ENCODE measurements at places on chromosomes 12 and 14.

DNA sequence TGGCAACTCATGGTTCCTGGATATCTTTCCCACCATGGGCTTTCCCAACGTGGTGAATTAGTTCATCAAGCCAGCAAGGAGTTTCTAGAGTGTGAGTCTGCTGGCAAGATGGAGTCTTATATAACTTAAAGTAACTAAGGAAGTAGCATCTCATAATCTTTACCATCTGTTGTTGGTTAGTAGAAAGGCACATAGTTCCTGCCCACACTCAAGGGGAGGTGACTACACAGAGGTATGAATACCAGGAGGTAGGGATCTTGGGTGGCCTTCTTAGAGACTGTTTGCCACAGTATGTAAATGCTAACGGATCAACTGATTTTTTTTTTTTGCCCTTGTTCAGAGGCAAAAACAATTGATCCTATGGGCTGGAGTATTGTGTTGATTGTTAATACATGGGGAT, 446.9 kb downstream of the ATP23 start:
- DNase-seq: no peak

DNA sequence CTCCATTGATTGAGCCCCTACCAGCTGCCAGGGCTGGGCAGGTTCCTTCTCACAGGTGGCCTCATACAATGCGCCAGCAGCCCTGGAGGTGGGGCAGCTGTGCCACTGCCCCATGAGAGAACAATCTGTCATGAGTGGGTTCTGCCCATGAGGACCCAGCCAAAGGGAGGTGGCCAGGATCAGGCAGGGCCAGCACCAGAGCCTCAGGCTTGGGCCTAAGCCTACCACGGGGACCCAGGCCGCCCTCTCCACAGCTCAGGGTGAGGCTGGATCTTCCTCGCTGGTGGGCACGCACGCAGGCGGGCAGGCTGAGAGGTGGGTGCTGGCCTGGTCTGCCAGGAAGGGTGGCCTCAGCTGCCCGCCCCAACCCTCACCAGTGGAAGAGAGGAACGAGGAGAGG, 110.7 kb downstream of the KIF26A start:
- no peak for DNase-seq

DNA sequence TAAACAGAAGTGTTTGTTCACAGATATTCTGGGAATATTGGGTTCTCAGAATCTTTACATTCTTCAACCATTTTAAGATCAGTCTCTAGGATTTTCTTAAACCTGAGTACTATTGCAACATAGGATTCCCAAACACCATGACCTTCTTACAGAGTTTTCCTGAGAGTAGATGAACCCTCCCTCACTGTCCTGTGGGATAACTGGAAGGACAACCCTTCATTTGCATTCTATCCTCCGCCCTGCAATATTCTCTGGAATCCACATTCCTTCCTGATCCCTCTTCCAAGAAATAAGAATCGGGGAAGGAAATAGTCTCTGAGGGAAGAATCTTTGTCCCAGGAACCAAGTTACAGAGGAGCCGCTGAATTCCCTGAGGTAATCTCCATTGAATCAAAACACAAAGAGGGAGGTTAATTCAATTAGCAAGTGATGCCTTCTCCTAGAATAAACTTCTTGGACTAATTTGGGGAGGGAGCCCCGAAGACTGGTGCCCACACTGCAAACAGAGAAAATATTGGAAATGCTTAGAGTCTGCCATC, 99.8 kb upstream of the MBIP start:
- DNase-seq: no peak

GRCh38 chr12:53213348-53213747, 6.3 kb upstream of the ITGB7 start:
- peak; percentile 80 for DNase-seq

- DNase-seq: no peak
Observed at GRCh38 chr12:3379079-3379478, 111.9 kb upstream of the PRMT8 start.

DNA sequence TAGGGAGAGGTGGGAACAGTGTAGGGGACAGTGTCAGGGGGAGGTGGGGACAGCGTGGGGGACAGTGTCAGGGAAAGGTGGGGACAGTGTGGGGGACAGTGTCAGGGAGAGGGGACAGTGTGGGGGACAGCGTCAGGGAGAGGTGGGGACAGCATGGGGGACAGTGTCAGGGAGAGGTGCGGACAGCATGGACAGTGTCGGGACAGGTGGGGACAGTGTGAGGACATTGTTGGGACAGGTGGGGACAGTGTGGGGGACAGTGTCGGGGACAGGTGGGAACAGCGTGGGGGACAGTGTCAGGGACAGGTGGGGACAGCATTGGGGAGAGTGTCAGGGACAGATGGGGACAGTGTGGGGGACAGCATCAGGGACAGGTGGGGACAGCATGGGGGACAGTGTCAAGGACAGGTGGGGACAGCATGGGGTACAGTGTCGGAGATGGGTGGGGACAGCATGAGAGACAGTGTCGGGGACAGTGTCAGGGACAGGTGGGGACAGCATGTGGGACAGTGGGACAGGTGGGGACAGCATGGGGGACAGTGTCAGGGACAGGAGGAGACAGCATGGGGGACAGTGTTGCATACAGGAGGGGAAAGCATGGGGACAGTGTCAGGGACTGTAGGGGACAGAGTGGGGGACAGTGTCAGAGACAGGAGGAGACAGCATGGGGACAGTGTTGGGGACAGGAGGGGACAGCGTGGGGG, 139.0 kb downstream of the TMEM121 start:
- DNase-seq: no peak

GRCh38 chr12:331287-331686, 57.8 kb downstream of the KDM5A start:
- DNase-seq: no peak

GRCh38 chr12:49767333-49767732, 26.0 kb downstream of the TMBIM6 start:
- DNase-seq: no peak

GRCh38 chr12:109737126-109737525, 23.5 kb downstream of the FAM222A start:
- DNase-seq: no peak

DNA sequence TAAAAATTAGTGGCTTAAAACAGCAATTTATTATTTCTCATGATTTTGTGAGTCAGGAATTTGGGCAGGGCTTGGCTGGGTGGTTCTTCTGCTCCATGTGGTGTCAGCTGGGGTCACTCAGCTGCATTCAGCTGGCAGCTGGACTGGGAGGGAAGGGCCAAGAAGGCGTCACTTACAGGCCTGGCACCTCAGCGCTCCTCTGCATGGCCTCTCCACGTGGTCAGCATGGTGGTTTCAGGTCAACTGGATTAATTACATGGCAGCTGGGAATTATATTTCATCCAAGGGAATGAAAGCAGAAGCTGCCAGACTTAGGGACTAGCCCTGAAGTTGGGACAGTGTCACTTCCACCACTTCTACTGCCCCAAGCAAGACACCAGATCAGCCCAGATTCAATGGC, 27.5 kb upstream of the IRF2BPL start:
- no peak for DNase-seq

DNA sequence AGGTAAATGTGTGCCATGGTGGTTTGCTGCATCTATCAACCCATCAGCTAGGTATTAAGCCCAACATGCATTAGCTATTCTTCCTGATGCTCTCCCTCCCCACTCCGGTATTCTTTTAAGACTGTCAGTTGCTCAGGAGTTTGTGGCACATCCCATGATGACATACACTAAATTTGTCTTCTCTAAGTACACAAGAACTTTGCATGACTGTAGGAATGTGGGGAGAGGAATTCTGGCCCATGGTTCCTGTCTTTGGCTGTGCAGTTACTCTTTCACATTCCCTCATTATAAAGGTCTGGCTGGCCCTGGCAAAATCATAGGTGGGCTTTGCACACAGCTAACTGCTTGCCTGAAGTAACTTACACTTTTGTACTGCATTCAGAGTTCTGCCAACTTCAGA, 30.3 kb downstream of the HMGA2 start:
- DNase-seq: no peak

- no peak for DNase-seq
Observed at GRCh38 chr14:67574156-67574555, 25.9 kb downstream of the PIGH start.
